ENCODE measurements at places on chromosomes 11 and 22.

GRCh38 chr11:120028897-120029258 lies 109.0 kb downstream of the TRIM29 start:
- no peak for DNase-seq

- no peak for DNase-seq
Measured at GRCh38 chr11:107259811-107260221, 197.8 kb downstream of the CWF19L2 start.

GRCh38 chr22:48921411-48921903 lies 906.2 kb downstream of the BRD1 start:
- DNase-seq = no peak

- peak; percentile 89 for DNase-seq
Measured at GRCh38 chr22:30286813-30287647, 2.3 kb downstream of the CASTOR1 start.

GRCh38 chr11:26622181-26622580 lies 50.1 kb upstream of the MUC15 start:
- DNase-seq = no peak

DNA sequence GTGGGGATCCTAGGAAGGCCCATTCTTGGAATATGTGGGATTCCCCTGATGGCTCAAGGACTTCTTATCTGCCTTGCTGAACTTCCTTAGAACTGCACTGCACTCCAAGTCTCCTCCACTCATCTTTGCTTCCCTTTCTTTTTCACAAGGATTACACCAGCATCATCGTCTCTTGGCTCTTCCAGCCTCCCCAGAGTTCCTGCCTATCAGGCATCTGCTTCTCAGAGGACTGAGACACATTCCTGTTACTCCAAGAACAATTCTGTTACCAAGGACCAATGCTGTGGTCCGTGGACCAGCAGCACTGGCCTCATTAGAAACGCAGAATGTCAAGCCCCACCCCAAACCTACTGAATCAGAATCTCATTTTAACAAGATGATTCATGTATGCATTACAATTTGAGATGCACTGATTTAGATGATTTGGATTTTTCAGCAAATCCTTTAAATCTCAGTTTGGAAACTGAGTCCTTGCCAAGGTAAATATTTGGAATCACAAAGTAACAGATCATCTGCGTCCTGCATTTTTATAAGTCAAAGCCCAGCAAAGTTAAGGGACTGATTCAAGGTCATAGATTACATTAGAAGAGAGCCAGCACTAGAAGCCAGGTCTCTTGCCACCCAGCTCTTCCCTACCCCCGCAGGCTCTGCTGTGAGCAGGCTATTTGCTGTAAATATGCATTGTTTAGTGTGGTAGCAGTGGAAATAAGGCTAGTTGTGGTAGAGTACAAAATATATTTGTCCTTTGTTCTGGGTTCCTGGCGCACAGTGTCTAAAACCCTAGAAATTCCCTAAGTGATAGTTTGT lies 110.9 kb downstream of the SWAP70 start:
- DNase-seq = no peak

GRCh38 chr22:39723899-39724351 lies 153.4 kb downstream of the CACNA1I start:
- no peak for DNase-seq

GRCh38 chr11:26143566-26144290 lies 188.2 kb upstream of the ANO3 start:
- no peak for DNase-seq

DNA sequence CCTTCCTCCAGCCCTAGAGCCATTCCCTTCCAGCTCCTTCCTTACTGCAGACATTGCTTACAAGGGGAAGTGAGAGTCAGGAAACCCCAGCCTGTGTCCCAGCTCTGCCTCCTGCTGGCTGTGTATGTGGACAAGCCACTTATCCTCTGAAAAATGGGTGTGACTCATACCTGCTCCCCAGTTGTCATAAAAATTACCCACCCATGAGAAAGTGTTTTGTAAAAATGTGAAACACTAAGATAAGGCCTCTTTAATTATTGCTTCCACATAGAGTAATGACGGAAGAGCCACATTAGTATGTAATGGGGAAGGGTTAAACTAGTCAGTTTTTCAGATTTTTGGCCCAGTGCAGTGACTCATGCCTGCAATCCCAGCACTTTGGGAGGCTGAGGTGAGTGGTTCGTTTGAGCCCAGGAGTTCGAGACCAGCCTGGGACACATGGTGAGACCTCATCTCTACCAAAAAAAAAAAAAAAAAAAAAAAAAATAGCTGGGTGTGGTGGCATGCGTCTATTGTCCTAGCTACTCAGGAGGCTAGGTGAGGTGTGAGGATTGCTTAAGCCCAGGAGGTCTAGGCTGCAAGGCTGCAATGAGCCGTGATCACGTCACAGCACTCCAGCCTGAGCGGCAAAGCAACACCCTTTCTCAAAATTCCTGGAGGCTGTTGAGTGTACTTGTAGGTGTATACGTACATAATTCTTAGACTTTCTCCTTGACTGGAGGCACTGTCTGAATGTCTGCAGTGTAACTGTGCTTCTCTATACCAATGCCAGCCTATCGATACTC lies 84.9 kb downstream of the CTTN start:
- no peak for DNase-seq

DNA sequence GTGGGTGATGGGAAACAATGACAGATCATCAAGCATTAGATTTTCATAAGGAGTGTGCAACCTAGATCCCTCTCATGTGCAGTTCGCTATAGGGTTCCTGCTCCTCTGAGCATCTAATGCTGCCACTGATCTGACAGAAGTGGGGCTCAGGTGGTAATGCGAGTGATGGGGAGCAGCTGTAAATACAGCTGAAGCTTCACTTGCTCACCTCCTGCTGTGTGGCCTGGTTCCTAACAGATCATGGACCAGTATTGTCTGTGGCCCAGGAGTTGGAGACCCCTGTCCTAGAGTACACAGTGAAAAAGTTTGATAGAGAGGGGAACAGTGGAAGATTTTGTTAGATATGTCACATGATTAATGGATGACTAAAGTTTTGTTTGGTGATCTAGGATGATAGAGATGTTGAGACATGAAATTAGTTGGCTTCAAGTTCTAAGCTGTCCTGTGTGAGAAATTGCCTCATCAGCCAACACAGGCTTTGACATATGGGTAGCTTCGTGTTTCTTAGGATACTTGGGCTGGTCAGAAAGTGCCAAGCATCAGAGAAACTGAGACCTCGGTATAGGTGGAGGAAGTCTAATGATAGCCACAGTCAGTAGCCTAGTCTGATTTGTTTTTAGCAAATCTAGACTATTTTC lies 47.4 kb downstream of the ARHGEF12 start:
- no peak for DNase-seq

DNA sequence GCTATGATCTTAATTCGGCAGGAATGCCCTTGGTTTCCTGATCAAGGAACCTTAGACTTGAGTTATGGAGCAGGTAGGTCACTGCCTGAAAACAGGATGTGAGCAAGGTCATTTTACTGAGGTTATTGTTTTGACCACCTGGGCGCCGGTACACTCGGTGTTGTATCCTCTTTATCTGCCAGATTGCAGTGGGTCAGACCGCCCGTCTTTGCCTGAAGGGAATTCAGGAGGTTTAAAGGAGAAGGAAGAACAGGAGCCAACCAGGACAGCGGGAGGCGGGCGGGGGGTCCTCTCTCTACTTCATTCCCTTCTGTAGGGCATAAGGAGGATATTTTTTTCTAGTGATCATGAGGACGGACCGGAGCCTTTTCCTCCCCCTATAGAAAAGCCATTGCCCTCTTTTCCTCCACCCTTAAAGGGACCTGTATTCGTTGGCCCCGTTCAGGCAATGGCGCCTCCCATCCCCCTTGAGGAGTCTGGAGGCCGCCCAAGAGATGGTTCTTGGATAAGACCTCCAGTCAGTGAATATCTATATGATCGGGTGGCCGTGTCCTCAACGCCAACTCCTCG lies 649 bp downstream of the MS4A15 start:
- DNase-seq = no peak

DNA sequence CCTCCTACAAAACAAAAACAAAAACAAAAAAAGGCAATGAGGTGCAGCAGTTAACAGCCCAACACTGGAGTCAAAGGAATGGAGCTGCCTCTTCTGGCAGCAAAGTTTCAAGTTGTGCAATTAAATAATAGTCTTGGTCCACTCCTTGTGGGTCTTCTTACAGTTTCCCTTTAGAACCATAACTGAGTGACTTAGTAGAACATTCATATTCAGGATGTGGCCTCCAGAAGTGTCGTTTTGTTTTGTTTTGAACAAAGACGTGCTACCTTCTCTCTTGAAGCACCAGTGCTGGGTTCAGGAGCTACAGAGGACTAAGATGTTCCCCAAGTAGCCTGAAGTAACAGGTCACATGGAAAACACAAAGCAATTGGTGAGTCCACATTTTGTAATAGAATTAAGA lies 2.0 kb upstream of the JAML start:
- DNase-seq = no peak

DNA sequence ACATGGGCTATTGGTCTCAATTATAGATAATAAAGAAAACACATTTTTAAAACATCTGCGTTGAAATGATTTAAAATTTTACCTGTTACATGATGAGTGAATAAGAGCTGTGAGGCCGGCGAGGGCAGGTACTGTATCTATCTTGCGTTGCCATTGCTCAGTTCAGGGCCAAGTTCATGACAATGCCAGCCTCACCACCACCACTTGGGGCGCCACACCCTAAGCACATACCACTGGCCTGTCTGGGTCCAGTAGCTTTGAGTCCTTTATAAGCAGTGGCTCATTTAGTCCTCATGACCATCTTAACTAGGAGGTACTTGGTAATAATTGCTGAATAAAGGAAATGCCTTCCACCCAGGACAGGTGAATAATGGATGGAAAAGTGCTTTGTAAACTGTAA lies 14.5 kb upstream of the MB start:
- DNase-seq = no peak

GRCh38 chr22:20582520-20583361 lies 75.3 kb downstream of the MED15 start:
- DNase-seq = no peak

DNA sequence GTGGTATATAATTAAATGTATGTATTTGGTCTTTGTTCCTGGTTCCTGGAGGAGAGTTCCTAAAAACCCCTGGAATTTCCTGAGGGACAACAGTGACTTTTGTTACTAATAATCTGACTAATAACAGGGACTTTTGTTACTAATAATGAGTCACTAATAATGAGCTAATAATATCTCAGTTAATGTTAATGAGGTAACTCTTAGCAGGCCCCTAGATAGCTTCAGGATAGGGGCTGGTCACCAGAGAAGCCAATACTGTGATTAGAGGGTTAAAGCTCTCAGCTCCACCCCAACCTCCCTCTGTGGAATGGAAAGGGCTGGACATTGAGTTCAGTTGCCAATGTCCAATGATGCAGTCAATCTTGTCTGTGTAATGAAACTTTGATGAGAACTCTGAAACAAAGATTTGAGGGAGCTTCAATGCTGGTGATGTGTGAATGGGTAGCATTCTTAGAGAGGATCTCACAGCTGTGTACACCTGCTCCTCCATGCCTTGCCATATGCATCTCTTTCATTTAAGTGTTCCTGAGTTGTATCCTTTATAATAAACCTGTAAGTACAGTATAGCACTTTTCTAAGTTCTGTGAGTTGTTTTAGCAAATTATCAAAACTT lies 1431.4 kb upstream of the TENM4 start:
- DNase-seq = no peak

GRCh38 chr11:87280143-87280542 lies 242.4 kb downstream of the TMEM135 start:
- no peak for DNase-seq

DNA sequence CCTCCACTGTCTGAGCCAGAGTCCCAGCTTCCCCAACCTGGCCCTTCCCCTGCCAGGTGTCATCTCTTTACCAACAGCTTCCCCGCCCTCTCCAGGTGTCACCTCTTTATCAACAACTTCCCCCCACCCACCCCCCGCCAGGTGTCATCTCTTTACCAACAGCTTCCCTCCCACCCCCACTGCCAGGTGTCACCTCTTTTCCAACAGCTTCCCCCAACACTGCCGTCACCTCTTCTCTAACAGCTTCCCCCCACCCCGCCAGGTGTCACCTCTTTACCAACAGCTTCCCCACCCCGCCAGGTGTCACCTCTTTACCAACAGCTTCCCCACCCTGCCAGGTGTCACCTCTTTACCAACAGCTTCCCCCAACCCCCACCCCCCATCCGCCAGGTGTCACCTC lies 29.8 kb upstream of the TTLL12 start:
- no peak for DNase-seq

DNA sequence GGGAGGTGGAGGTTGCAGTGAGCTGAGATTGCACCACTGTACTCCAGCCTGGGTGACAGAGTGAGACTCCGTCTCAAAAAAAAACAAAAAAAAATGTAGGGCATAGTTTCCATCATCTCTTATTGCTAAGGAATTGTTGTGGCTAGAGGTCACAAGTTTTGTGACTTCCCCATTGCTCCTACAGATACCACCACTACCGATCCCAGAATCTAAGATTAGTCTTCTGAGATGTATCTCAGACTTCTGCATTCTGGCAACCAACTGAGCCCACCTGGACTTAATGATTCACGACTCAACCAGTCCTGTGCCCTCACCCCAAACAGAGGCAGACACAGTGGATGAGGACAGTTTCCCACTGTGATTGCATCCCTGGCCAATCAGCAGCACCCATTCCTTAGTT lies 148.9 kb downstream of the NECTIN1 start:
- DNase-seq = no peak

DNA sequence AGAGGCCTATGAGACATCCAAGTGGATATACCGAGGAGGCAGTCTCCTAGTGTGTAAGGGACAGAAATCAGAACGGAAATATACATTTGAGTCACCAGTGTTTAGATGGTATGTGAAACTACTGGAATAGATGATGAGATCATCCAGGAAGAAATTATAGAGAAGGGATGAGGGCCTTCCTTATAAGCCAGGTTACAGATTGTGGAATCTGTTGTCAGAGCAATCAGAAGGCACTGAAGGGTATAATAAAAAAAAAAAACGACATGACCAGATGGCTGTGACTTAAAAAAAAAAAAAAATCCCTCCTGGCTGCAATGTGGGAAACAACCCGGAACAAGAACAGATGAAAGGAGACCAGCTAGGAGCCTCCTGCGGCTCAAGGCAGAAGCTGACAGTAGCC lies 2.7 kb downstream of the MAJIN start:
- no peak for DNase-seq

- DNase-seq = no peak
Measured at GRCh38 chr11:121904148-121904547, 211.9 kb downstream of the BLID start.

DNA sequence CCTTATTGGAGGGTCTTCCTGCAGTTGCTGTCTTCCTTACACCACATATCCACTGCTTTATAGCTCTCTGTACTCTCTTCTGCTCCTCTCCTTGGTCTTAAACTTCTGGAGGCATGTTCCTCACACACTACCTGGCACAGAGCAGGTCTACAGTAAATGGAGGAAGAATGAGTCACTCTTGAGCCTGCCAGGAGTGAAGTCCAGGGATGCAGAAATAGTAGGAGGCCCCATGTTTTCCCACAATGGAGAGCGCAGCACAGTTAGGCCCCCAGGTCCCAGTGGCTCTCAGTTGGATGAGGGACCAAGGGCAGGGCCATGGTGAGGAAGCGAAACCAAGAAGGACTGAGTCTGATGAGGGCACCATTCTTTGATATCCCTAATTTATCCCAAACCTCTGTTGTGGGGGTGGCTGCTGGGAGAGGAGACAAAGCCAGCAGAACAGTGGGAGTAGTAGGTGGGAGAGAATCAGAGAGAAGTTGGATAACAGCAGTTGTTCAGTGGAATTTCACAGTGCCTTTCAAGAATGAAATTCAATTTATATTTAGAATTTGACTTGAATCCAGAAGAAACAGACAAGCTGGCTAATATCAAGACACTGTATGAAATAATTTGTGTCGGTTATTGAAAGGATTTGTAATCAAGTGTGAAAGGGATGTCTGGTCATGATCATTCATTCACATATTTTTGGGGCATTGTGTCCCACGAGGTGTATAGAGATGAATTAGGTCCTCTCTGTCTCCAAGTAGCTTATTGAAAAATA lies 187.8 kb downstream of the HIPK3 start:
- DNase-seq = no peak

Measured in stimulated activated CD4-positive, alpha-beta T cell treated with anti-CD3 and anti-CD28 coated beads, Interleukin-1b, Interleukin-23, amount 100 ng/mL, for 4 hours (primary cell).